ENCODE measurements at places on chromosomes 2 and 18. TPM values are rescaled to one million over a fixed set of nuclear protein-coding genes. Genes with fewer than 3 reads are reported as not detected.

The LOXL3 gene
- 0.35 TPM for total RNA-seq

The IL1F10 gene
- total RNA-seq = not detected

The SCN9A gene
- total RNA-seq = 2.2 TPM

The DLGAP1 gene
- not detected for total RNA-seq

The ABCG5 gene
- not detected for total RNA-seq

The IDH1 gene
- 86.2 TPM for total RNA-seq

The GALR1 gene
- not detected for total RNA-seq

The PLB1 gene
- total RNA-seq = 2.6 TPM

The OTX1 gene
- 3.4 TPM for total RNA-seq

The CDK15 gene
- total RNA-seq = not detected

The LYG2 gene
- total RNA-seq = not detected

The CNTNAP5 gene
- total RNA-seq = not detected

The CPLX4 gene
- not detected for total RNA-seq

The PPP1R1C gene
- 1.8 TPM for total RNA-seq

All from A549 treated with dexamethasone at 1 μM for 4 hours (cell line).